ENCODE measurements at places on chromosomes 1 and 21. TPM values are rescaled to one million over a fixed set of nuclear protein-coding genes. Genes with fewer than 3 reads are reported as not detected.

Gene MYOG
- total RNA-seq, result not detected

Gene CDC42
- total RNA-seq, result 401 TPM

Gene TFF3
- 2.4 TPM for total RNA-seq

Gene SYT11
- total RNA-seq, result 27.3 TPM

Gene KRTAP13-4
- total RNA-seq, result not detected

Gene TMEM222
- total RNA-seq, result 32.2 TPM

Gene ARHGEF16
- under 0.01 TPM for total RNA-seq

Gene TSSK3
- 0.34 TPM for total RNA-seq

Data from melanocyte of skin (primary cell).